LHCN-M2 (cell line): ENCODE measurements at places on chromosomes 13 and 19. TPM values are rescaled to one million over a fixed set of nuclear protein-coding genes. Genes with fewer than 3 reads are reported as not detected.

Gene IL27RA
- 0.29 and 0.32 TPM in 2 replicates for total RNA-seq

Gene OR4F17
- not detected in 2 replicates for total RNA-seq

Gene KIR2DL3
- total RNA-seq: not detected in 2 replicates

Gene PTH2
- total RNA-seq: not detected in 2 replicates

Gene TPTE2
- not detected in 2 replicates for total RNA-seq

Gene ZNF613
- 6.2 and 6.6 TPM in 2 replicates for total RNA-seq

Gene ONECUT3
- total RNA-seq: 0.06 TPM in 1 of 2 replicates, not detected in the other

Gene GARIN5A
- total RNA-seq: 0.23 and 2.4 TPM in 2 replicates

Gene MIA
- not detected in 2 replicates for total RNA-seq
